ENCODE measurements at places on chromosomes 7 and 10.

DNA sequence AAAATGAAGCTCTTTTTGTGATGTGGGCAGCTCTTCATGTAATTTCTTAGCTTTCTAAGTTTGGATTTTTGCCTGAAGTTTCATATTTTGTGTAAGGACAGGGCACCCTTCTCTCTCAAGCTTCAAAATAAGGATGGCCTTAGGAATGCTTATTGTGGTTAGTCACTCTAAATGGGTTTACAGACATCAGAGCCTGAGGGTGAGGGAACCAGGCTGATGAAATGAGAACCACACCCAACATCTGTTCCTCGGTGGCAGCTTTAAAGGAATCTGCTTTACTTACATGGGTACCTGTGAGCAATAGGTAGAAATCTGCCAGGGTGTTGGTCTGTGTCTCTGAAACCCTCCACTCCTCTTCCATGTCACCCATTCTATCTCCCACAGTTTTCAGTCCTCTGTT is 174.3 kb downstream of the EMX2 start:
- DNase-seq, result no peak

DNA sequence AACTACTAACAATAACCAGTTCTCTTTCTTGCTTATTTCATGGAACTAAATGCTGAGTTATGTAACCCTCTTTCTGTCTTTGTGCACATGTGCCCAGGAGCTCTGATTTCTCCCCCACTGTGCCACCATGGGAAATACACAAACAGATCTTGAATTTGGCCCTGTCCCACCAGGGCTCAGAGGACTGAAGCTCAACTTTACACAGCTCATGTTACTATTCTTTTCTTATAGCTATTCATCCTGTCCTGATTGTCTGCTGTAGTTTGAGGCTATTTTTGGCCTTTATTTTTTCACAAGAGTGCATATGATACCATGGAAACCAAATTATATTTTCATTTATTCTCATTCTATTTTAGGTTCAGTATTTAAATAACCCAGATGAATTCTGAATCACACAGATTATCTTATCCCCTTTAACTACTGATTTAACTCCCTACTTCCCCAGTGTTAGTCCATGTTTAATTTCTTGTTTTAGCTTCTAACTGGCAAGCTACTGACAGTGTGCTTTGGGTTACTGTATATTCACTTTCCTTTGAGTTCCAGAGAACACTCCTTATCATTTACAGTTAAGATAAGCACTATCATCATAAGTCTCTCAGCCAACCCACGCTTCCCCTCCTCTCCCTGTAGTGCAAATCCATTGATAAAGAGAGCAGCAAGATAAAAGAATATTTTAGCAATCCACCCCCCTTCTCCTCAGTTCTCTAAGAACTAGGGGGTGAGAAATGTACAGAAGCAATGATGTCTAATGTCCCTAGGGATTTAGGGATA is 71.8 kb upstream of the GSDME start:
- DNase-seq, result no peak

- DNase-seq, result no peak
These were observed 122.7 kb downstream of the PRKAG2 start for GRCh38 chr7:151754142-151754590.

GRCh38 chr10:96047004-96047649 is 3.7 kb downstream of the CCNJ start:
- DNase-seq, result no peak

GRCh38 chr7:151793991-151794507 is 82.9 kb downstream of the PRKAG2 start:
- no peak for DNase-seq

DNA sequence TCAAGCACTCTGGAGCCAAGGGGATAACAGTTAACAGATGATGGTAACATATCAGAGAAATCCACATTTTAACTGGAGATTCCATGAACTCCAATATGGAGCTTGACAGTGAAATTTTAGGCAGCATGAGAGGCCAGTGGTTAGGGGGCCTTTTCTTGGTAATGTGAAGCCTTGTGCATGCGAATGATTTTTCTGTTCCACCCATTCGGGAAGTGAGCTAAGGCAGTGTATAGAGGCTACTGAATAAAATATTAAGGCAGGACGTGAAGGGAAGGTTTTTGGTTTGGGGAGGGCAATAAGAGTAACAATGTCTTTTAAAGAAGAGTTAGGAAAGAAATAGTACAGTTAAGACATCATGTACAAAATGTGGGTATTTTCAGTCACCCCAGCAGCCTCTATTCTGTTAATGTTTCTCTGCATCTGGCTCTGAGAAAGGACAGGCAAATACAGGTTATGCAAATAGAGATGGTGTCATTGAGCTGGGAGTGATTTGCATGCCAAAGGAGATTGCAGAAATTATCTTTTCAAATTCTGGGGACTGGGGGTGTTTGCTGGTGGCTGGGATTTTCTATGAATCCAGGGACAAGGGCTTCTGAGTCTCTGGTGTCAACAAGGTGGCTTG is 6.8 kb upstream of the TAS2R60 start:
- DNase-seq, result no peak

GRCh38 chr10:23379686-23380085 is 35.1 kb upstream of the C10orf67 start:
- no peak for DNase-seq

- no peak for DNase-seq
These were observed 300.7 kb downstream of the HDAC9 start for GRCh38 chr7:18796216-18796615.

- DNase-seq, result no peak
These were observed 74.2 kb downstream of the NXPH1 start for GRCh38 chr7:8507566-8507965.

DNA sequence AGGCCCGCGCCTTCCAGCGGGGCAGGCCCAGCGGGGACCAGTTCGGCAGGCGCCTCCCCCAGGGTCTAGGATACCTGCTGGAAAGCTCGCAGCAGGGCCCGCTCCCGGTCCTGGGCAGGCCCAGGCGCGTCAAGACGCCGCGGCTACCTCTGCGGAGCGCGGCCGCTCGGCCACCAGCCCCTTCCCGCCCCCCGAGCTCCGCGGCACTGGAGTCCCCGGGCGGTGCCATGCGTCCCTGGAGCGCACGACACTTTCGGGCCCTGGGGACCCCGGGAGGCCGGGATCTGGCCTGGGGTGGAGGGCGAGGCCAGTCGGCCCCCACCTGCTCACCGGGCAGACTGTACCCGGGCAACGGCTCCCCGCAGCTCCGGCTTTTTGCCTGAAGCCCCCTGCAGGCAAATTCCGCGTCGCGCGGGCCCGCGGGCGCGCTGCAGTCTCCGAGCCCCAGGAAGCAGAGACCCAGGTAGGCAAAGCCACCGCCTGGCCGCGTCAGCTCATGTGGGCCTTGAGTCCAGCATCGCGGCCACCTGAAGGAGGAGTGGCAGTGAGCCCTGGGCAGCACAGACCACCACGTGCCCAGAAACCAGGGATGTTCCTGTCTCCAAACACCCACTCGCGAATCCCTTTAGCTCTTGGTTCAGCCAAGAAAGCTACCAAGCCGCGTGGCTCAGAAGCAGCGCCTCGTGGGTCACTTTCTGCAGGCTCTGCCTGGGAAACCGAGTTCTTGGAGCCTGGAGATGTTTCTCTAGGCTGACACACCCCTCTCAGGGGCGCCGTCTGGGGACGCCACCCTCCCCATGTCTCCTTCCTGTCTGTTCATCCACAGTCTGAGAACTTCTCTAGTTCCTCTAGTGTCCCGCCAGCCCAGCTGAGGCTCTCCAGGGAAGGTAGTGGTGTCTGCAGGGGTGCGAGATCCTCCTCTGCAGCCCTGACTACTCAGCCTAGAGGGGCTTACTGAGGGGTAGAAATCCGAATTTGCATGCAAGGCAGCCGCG is 46.1 kb upstream of the APBB1IP start:
- peak; percentile 3 for DNase-seq

DNA sequence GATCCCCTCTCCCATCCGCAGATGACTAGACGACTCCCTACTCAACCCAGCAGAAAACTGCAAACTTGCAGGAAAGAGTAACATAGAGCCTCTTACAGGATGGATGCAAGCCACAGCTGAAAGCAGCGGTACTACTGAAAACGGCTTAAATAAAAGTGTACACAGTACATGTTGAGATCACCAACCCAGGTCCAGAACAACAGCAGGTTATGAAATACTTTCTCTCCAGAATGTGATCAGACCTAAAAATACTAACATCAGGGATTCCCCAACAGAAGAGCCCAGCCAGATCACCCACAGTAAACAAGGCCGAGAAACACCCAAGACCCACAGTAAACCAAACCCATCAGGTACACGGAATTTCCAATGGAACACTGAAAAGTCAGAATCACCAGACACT is 13.2 kb downstream of the ATE1 start:
- DNase-seq, result no peak

GRCh38 chr10:49279015-49279880 is 19.7 kb upstream of the C10orf71 start:
- DNase-seq, result no peak
